ENCODE measurements at places on chromosomes 16 and 17.

- no peak for DNase-seq
Measured at GRCh38 chr17:57578608-57579225, 166.4 kb downstream of the CCDC182 start.

DNA sequence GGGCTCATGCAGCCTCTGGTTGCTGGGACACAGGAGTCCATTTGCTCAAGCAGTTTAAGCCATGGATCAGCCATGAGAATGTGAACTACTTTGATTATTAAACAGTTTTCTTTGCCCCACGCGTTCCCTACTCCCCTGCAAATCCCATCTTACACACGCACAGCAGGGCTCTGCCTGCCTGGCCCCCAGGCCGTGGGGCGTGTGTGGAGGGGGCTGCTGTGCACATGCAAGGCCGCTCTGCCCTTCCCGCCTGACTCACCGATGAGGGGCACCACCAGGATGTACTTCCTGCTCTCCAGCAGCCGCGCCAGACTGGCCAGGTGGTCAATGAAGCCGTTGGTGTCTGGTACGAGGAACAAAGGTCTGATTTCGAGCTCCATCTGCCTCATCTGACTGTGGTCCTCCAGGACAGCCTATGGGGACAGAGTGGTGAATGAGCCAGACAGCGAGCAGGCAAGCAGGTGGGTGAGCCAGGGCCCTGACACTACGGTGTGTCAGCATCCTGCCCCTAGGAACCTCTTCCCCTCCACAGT lies 13.7 kb downstream of the HIC1 start:
- peak; percentile 62 for DNase-seq

GRCh38 chr16:57736419-57737351 lies 1.1 kb downstream of the KATNB1 start:
- peak; percentile 90 for DNase-seq

DNA sequence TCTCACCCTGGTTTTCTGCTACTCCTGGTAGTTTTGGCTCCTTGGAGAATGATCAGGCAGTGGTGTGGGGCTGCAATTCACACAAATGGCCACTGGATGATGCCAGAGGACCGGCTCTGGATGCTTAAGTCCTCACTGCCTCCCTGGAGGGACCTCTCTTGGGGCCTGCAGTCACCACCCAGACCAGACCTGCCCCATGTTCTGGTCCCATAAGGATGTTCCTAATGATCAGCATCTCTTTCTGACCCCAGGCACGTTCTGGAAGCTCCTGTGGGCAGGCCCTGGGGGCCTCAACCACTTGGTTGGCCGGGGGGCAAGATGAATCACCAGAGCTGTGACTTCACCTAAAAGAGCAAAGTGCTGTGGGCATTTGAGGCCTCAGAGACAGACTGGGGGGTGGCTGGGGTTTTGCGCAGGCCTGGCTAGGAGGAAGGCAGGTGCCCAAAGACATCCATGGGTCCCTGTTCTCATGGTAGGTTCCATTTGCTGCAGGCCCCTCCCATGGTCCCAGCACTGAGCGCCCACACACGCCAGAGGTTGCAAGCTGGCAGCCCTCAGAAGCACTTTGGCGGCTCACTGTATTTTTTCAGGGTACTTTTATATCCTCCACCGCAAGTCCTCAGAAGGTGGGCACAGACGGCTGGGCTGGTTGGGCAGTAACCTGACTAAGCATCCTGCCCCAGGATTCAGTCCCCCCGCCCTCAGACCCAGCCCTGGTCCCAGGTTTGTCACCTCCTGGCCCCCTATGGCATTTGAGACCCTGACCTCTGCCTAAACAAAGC lies 53.2 kb downstream of the NT5M start:
- peak; percentile 91 for DNase-seq

- no peak for DNase-seq
Measured at GRCh38 chr17:72554508-72554907, 433.7 kb downstream of the SOX9 start.

- no peak for DNase-seq
Measured at GRCh38 chr17:8964801-8965393, 610 bp downstream of the PIK3R5 start.

DNA sequence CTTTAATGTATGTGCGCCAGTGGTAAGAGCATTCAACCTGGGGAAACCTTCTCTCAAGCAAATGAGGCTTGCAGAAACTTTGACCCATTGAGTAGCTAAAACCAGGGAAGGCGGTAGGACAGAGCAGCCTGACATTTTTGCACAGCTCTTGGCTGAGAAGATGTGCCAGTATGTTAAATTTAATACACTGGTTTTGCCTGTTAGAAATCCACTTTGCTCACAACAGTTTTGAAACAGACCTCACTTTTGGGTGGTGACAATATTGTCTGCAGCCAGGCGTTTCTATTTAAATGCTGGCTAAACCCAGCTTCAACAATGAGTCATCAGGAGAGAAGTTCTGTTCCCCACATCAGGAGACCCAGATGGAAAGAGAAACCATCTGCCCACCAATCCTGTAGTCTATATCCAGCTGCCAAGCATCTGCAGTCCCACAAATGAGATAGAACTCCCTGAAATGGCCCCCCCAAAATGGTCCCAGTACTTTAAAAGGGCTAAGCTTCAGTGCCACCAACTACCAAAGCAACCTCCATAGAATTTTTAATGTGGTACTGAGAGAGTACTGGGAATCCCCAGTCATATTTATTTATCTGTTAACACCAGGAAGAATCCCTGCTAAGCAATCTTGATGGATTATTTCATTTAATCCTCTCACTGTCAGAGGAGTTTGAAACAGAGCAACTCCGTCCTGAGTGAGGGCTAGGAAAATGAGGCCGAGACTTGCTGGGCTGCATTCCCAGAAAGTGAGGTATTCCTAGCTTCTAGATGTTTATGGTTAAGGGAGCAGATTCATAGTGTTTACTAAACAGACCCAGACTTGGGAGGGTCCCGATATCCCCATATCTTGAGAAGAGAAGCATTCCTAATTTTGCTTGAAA lies 29.0 kb upstream of the CLEC3A start:
- no peak for DNase-seq

- DNase-seq, result no peak
Measured at GRCh38 chr17:33964344-33964979, 290.6 kb upstream of the CCL2 start.

DNA sequence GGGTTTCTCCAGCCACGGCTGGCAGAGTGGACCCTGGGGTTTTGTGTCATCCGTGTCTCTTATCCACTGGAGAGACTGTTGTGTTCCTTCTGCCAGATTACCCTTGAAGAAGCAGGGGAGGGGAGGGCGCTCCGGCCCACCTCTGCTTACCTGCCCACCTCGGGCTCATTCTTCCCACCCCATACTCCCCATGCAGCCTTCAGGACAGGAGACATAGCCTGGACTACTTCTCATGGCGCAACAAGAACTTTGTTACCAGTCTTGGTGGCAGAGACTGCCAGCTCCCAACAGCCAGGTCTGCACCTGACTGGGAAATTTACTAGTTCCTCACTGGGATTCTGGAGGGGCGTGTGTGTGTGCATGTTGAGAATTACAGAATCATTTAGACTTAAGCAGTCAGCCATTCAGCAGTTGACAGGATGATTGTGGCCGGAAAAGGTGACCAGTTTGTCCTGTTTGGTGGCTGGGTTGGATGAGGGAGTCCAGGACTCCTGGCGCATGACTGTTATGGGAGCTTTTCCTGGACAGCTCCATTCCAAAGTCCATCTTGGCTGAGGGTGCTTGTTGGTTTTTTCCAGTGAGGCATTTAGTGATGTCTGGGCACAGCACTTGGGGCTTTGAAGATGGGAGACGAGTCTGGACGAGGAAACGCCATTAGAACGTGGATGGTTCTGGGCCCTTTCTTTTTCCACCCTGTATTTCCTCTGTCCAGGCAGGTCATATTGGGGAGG lies 8.7 kb downstream of the GSE1 start:
- DNase-seq, result no peak

DNA sequence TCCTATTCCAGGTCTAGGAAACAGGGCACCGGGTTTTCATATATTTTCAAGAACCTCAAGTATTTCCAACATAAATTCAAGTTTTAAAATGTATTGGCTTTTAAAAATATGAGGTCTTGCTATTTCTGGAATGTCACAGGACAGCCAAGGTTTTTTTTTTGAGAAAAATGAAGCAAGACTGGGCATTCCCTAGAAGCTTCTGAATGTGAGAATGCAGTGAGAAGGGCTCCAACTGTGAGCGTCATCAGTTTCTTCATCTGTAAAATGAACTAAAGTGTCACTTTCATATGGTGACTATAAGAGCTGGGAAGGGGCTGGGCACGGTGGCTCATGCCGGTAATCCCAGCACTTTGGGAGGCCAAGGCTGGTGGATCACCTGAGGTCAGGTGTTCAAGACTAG lies 455.8 kb upstream of the MAF start:
- DNase-seq, result no peak

- no peak for DNase-seq
Measured at GRCh38 chr17:38671939-38672720, 2.6 kb downstream of the EPOP start.

DNA sequence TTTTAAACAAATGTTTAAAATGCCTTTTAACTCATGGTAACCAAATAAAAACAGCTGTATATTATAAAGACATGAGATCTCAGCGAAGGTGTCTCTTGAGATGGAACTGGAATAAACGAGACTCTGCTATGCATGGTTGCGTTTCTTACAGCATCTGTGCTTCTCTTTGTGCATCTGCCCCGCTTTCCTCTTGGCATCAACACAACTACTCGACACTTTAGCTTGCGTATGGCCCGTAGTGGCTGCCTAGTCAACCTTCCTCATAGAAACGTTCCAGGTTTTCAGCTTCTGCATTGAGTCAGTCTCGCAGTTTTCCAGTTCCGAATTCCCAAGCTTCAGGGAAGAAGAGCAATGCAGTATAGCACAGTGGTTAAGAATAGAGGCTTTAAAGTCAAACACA lies 214.9 kb downstream of the CEP112 start:
- DNase-seq, result peak; percentile 24

GRCh38 chr17:72119873-72120641 lies 763 bp upstream of the SOX9 start:
- DNase-seq, result peak; percentile 87

DNA sequence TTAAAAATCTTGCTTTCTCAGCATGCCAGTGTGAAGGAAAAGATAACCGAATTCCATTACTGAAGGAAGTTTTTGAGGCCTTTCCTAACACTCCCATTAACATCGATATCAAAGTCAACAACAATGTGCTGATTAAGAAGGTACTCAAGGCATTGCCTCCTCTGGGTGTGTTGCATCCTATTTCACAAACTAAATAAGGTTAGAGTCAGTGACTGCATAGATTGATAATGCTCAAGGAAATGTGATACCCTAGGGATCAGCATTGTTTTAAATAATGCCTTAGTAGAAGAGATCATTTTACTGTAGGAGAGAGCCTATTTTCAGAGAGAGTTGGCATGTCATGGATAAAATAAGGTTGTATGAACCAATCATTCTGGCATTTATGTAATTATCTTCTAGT lies 36.8 kb downstream of the GDPD1 start:
- DNase-seq, result no peak

DNA sequence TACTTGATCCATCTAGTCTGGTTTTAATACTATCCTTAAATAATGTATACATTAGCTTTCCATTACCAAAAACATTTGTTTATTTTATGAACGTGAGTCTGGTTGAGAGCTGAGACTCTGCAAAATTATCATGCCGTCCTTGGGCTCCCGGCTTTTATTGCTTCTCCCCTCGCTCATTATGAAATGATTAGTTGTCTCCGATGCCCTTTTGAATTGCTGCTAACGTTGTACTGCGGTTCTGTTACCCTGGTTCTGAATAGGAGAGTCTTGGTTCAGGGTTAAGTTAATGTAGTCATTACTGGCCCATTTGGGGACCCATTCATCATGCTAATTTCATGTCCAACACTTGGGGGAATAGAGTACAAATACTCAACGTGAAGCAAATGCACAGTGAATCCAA lies 12.8 kb downstream of the XYLT1 start:
- DNase-seq, result no peak

DNA sequence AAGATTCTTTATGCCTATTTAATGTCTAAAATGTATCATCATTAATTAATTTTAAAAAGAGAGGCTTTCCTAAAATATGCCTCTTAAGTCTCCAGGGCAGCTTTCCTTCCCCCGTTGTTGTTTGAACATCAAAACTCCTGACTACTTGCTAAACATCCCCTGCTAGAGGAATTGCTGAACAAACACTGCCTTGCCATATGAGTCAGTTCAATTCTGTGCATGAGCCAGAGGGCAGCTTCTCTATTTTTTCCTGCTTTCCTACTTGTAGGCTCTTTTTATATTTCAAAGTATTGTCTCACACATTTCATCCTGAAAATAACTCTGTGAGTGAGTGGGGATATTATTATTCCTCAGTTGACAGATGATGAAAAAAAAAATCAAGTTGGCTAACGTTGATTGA lies 143.4 kb downstream of the HS3ST4 start:
- DNase-seq, result no peak

GRCh38 chr17:1362065-1362848 lies 37.8 kb downstream of the YWHAE start:
- DNase-seq, result no peak

GRCh38 chr16:58121132-58121531 lies 8.0 kb downstream of the CFAP20 start:
- no peak for DNase-seq

DNA sequence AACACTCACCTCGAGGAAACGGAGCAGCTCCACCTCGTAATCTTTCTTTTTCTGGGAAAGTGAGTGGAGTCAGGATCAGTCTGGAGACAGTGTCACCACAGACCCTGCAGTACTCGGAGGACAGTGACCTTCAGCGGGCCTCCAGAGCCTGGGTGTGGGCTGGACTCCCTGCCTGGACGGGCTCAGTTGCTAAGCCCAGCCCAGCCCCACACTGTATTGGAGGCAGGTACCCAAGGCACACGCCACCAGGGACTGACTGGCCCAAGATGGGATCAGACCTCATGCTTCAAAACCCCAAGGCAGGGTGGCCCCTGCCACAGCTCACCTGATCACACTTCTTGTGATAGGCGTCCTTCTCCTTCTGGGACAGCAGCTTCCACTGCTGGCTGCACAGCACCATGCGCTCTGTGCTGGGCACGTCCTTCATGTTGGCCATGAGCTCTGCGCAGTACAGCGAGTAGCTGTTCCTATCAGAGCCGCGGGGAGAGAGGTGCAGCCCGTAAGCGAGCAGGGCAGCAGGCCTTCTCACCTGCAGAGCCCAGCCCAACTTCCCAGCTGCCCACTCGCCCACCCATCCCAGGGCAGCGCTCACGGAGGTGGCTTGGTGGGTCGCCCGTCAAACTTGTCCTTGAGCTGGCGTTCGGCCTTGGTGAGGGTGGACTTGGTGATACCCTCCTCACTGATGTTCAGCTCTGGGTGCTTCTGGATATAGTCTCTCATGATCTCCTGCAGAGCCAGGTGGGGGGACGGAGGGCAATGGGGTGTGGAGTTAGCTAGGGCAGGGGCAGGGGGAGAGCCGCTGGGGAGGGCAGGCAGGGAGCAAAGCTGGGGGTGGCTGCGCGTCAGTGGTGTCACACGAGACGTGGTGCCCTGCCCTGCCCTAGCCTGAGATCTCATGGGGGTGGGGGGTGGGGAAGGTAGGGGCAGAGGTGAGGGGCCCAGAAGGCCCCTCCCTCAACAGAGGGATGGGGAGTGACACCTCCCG lies 7.9 kb downstream of the UBTF start:
- no peak for DNase-seq

- DNase-seq, result no peak
Measured at GRCh38 chr16:77273815-77274214, 74.6 kb downstream of the SYCE1L start.

GRCh38 chr17:65220732-65221131 lies 83.6 kb downstream of the RGS9 start:
- DNase-seq, result peak; percentile 41

- DNase-seq, result no peak
Measured at GRCh38 chr17:48144976-48145798, 37.6 kb downstream of the SNX11 start.

GRCh38 chr16:86740298-86740697 lies 161.9 kb downstream of the FOXL1 start:
- no peak for DNase-seq
